ENCODE measurements at places on chromosomes 5 and 9.

GRCh38 chr9:72977670-72978069, 24.8 kb upstream of the ALDH1A1 start:
- no peak for DNase-seq

DNA sequence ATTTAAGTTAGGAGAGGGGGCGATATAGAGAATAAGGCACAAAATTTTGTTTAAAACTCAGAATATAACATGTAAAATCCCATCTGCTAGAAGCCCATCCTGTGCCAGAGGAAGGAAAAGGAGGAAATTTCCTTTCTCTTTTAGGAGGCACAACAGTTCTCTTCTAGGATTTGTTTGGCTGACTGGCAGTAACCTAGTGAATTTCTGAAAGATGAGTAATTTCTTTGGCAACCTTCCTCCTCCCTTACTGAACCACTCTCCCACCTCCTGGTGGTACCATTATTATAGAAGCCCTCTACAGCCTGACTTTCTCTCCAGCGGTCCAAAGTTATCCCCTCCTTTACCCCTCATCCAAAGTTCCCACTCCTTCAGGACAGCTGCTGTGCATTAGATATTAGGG, 18.3 kb downstream of the MOCS2 start:
- no peak for DNase-seq

GRCh38 chr5:150503977-150504620, 3.8 kb upstream of the NDST1 start:
- no peak for DNase-seq

DNA sequence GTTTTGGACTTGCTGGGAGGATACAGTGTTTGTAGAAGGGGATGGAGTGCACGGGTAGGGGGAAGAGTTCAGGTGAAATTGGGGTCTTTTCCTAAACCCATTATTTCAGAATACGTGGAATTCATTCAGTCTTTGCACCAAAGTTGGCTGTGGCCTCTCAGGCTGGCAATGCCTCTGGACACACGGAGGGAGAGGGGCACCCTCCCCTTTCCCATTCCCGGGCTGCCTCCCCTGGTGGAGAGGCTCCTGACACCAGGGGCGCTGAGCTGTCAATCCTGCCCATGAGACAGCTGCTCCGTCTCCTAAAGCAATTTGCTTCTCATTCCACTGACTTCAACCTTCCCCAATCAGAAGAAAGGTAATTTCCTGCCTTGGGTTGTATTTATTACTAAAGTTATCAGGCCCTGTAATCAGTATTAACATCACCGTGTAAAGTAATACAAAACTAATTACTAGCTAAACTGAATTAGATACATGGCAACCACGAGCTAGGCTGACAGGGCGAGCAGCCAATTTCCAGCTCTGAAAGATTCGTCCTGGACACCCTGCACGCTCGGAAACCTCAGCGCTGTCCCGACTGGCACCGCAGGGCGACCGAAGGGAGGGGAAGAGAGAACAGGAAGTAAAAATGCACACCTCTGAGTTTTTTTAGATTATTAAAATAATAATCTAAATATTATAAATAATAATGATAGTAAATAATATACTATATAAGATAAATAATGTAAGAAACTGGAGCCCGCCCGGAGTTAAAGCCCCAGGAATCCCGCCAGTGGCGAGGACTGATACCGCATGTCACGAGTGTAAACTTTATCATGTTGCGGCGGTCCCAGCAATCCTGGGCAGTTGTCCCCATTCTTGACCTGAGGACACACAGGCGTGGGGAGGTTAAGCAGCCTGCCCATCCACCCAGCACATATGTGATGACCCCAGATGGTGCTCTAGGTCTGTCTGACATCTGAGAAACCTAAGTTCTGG, 6.9 kb upstream of the OLFM1 start:
- DNase-seq, result no peak

GRCh38 chr9:127506814-127507750, 55.8 kb downstream of the LRSAM1 start:
- no peak for DNase-seq

Data from eye (tissue), 1 donor.